ENCODE measurements at places on chromosomes 13 and 19. TPM values are rescaled to one million over a fixed set of nuclear protein-coding genes. Genes with fewer than 3 reads are reported as not detected.

Gene PEG3
- total RNA-seq = 2.6 TPM

DNA sequence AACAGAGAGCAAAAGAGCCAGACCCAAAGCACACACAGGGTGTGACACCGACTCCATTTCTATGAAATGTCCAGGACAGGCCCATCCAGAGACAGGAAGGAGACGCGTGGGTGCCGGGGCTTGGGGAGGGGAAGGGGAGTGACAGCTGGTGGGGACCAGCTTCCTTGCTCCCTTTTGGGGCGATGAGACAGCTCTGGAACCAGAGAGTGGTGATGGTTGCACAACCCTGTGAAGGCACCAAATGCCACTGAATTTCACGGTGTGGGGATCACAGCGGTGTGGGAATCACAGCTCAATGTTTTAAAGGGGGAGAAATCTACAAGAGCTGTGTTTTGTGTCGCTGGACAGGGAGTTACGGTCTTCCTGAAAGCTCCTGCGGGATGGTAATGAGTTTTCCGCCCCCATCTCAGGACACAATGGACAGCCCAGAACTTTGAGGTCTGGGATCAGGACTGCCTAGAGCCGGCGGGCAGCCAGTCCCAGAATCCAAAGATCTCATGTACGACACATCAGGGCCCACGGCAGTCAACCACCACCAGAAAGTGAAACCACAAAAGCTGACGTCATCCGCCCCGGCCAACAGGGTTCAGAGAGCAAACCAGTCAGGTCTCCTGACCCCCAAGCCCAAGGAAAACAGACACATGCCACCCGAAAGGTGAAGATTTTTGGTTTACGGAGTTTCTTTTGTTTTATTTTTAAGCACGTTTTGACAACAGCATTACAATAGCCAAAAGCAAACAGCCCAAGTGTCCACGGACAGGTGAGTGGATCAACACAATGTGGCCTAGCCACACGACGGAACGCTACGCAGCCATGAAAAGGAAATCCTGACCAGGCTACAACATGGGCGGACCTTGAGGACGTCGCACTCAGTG, 7.3 kb downstream of the SGTA start:
- peak; percentile 62 for DNase-seq

GRCh38 chr19:8355631-8356402, 8.1 kb upstream of the ANGPTL4 start:
- DNase-seq = no peak

DNA sequence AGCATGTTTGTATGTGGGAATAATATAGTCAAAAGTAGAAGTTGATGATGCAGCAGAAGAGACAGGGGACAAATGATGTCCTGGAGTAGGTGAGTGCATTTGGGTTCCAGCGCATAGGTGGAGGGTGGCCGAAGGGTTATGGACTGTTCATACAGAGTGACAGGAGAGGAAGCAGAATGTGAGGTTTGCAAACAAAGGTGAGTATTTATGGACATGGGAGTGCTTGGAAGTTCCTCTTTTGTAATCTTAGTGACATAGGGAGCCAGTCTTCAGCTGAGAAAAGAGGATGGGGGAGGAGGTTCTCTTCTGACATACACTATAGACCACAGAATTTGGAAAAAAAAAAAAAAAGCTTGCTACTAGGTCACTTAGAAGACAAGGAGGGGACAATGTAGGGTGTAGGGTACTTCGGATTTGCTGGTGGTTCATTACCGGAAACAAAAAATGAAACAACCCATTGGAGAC, 331.6 kb downstream of the DLEU7 start:
- no peak for DNase-seq
